Stimulated activated CD8-positive, alpha-beta memory T cell treated with anti-CD3 and anti-CD28 coated beads, Interleukin-4, amount 100 ng/mL, for 4 hours (primary cell): ENCODE measurements at places on chromosomes 5 and 9.

DNA sequence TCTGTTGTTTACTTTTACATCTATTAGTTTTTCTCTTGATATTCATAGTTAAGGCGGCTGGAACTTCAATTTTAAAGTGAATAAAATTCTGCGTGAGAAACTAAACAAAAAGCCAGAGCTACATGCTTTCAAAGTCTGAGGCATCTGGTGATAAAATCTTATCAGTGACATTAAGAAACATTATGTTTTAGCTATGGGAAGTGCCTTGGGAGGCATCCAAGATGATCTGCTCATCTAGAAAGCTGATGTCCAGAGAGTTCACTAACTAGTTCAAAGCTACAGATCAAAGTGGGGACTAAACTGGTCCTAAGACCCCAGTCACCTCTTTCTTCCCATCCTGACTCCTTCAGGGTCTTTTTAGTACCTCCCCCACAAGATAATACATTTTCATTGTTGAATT is 37.2 kb downstream of the MRPS27 start:
- DNase-seq = no peak

GRCh38 chr5:10500669-10501068 is 59.0 kb downstream of the ROPN1L start:
- DNase-seq = no peak

DNA sequence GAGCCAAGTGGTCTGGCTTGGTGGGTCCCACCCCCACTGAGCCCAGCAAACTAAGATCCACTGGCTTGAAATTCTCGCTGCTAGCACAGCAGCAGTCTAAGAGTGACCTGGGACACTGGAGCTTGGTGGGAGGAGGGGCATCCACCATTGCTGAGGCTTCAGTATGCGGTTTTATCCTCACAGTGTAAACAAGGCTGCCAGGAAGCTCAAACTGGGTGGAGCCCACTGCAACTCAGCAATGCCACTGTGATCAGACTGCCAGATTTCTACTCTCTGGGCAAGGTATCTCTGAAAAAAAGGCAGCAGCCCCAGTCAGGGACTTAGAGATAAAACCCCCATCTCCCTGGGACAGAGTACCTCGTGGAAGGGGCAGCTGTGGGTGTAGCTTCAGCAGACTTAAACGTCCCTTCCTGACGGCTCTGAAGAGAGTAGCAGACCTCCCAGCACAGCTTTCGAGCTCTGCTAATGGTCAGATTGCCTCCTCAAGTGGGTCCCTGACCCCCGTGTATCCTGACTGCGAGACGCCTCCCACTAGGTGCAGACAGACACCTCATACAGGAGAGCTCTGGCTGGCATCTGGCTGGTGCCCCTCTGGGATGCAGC is 18.2 kb upstream of the STK32A start:
- DNase-seq = no peak

- DNase-seq = no peak
These were observed 55.2 kb downstream of the SLC28A3 start for GRCh38 chr9:84285381-84285780.

GRCh38 chr5:151155775-151156506 is 1.6 kb downstream of the ANXA6 start:
- no peak for DNase-seq

DNA sequence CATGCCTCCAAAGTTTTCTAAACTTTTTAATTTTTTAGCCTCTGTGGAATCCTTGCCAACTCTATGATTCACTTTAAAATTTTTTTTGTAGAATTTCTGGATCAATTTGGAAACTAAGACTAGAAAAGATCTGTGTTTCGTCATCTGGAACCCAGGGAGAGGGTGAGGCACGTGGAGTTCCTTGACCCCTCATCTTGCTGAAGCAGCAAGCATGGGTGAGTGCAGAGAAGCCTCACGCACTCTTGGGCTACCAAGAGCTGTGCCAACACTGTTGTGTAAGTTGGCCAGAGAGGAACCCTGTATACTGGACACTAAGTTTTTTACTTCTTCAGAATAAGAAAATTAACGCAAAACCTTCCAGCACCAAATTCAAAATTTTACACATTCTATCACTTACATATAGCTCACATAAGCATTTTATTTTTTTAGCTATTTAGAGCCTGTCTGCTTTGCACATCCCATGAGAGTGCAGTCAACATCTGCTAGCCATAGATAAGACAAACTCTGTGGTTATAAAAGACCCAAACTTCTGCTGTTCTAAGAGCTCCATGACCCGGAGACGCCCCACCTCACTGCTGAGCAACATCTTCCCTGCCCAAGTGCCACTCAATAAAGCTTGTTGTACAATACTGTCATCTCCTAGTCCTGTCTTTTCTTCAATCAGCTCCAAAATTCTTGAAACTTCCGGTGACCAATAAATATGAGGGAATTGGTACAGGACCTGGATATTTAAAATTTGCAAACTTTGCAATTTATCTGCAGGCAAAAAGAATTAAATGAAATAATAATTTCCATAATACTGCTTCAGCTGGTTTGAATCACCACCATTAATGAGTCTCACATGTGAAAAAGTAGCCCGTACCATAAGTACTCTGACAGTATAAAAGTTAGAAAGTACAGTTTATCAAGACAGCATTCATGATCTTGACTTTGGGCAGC is 69.7 kb upstream of the ADCY2 start:
- DNase-seq = no peak

DNA sequence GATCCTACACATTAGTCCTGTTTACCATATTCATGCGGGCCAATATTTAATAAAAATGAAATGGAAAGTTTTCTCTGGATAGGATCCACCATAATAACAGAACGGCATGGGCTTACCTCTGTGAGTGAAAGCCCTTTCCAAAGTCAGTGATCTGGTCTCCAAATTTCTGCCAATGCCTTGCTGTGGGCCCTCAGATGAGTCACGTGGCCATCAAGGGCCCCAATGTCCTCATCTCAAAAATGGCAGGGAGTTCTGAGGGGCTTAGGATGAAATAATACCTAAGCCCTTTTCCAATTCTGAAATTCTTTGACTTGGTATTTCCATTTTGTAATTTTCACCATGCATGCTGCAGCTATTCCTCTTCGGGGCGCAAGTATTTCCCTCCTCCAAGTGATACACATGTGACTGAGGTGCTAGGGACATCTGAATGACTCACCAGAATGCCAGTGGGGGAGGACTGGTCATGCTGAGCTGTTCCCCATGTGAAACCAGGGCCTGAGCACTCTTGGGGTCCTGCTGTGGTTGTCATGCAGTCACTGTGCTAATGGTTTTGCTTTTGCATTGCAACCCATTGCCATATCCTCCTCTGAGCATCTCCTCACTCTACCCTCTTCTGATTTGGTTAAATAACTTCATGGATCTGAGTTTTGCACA is 35.0 kb downstream of the ITK start:
- DNase-seq = no peak

- DNase-seq = peak; percentile 28
These were observed 33.5 kb downstream of the SPEF2 start for GRCh38 chr5:35651002-35651756.

- DNase-seq = no peak
These were observed 206.7 kb downstream of the FAM114A2 start for GRCh38 chr5:153831973-153832372.

- no peak for DNase-seq
These were observed 6.2 kb downstream of the RBM22 start for GRCh38 chr5:150694612-150695011.

DNA sequence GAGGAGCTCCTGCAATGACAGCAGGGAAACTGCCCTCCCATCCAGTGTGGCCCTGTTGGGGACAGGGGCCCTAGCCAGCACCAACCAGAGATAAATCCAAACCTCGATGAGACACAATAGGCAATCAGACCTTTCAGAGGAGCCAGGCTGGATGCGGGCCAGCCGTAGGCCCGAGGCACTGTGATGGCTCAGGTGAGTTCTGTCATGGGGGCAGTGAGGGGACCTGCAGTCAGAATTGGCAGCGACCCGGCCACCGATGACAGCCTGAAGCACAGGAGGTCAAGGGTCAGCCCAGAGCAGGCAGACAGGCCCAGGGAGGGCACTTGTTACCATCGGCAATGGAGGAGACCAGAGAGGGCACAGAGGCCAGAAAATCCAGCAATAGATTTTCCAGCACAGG is 90.8 kb downstream of the FRMD3 start:
- no peak for DNase-seq

- DNase-seq = no peak
These were observed 80.7 kb downstream of the PPARGC1B start for GRCh38 chr5:149810856-149811255.

DNA sequence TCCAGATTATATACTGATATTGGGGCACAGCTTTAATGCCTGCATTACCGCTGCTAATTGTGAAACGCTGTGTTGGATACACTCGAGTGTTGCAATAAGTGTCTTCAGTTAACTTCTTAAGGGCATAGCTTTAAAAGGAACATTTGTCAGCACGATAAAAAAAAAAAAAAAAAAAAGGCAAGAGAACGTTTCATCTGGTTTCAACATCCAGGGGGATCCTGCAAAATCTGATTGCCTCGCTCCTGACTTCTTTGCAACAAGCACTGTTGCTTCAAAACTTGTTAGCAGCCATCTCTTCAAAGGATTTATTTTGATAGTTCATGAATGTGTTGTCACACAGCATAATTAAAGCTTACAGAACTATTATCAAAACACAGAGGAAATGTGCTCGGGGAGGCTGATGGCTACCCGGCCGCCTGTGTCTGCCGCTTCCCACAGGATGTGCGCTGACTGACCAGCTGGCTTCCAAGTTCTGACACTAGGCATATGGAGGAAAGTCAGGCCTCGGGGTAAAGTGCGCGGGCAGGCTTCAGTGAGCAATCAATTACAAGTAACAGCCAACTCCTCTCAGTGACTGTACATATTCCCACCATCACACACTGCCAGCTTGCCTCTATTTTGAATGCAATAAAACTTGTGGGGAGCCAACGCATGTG is 77.7 kb downstream of the EBF1 start:
- no peak for DNase-seq

DNA sequence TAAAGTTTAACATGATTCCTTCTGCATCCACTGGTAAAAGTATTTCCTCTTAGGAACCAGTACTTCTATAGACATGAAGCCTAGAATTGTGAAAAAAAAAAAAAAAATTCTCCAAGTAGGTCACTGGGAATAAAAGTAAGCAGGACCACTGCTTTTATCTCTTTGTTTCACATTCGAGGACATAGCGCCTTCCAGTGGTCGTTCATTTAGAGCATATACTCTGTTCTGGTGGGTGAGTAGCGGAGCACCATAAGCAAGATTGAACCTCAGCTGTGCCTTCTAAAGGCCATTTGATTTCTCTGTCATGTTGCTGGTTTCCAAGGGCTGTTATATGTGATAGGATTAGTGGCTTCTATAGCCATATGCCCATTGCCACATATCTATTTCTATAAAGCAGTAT is 393.1 kb downstream of the TMEM232 start:
- no peak for DNase-seq

GRCh38 chr5:175746851-175747250 is 89.0 kb downstream of the HRH2 start:
- no peak for DNase-seq

- DNase-seq = no peak
These were observed 6.3 kb downstream of the MEF2C start for GRCh38 chr5:88876714-88877113.

GRCh38 chr5:147648597-147648996 is 133.9 kb downstream of the JAKMIP2 start:
- DNase-seq = no peak

GRCh38 chr5:134949316-134949715 is 18.4 kb upstream of the CATSPER3 start:
- DNase-seq = no peak

DNA sequence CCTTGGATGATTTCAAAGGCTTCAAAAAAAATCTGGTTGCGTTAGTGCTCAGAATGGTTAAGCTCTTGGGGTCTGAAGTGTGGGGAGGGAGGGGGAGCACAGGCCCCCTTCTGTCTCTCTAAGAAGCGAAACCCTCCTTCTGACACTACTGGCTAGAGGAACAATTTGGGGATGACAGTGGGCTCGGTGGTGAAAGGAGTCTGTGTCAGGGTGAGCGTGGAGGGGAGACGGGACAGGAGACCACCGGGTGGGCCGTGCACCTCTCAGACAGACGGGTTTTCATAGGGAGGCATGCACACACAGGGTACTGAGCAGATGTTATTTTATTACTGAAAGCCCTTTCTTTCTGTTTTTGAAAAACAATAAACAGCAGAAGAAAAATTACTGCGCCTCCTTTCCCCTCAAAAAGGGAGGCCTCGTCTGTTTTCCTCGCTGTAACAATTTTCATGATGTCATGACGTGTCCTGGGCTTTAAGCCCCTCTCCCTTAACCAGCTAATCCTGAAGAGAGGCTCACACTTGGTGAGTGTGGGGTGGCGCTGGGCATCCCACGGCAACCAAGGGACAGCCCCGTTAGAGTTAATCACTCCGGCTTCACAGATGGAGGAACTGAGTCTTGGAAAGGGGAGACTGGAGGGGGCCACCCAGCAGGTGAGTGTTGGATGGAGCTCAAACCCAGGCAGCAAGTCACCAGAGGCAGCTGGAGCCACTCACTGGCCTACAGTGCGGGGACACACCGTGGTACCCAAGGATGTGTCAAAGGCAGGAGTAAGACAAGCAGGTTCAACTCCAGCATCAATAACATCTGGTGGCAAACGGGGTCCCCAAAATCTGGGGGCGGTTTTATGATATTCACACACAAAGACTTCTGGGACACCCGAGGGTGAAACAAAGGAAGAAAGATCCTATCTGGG is 53.4 kb downstream of the PTCH1 start:
- DNase-seq = no peak

GRCh38 chr9:115198001-115198400 is 80.0 kb upstream of the TNC start:
- DNase-seq = no peak

DNA sequence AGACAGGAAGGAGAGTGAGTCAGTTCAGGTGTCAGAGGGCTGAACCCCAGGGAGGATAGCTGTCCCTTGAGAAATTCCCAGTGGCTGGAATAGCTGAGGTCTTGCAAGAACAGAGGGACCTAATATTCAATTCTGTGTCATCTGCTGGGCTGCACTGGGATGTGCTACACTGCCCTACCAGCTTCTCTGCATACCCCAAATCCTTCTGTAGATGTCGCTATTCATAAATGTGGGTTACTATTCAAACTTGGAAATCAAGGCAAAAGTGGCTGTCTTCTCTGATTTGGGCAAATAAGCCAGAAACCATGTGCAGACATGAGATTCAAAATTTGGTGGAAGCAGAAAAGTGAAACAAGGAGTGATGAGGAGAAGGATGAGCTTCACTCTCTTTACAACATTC is 16.3 kb downstream of the TNFSF8 start:
- DNase-seq = no peak

- peak; percentile 9 for DNase-seq
These were observed 41.3 kb downstream of the UGCG start for GRCh38 chr9:111937781-111938426.

- DNase-seq = no peak
These were observed 248.7 kb upstream of the RGMB start for GRCh38 chr5:98524773-98525172.

DNA sequence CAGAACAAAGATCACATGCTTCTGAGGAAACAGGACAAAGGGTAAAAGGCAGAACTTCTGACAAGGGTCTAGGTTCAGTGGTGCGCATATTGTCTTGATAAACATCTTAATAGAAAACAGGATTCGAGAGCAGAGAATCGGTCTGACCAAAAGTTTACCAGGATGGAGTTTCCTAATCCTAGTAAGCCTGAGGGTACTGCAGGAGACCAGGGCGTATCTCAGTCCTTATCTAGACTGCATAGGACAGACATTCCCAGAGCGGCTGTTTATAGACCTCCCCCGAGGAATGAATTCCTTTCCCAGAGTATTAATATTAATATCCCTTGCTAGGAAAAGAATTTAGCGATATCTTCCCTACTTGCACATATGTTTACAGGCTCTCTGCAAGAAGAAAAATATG is 32.4 kb upstream of the TNFSF8 start:
- DNase-seq = no peak
